Activated naive CD4-positive, alpha-beta T cell treated with Interleukin-2 at 50 U/mL for 16 hours (primary cell): ENCODE measurements at places on chromosomes 2 and 18.

DNA sequence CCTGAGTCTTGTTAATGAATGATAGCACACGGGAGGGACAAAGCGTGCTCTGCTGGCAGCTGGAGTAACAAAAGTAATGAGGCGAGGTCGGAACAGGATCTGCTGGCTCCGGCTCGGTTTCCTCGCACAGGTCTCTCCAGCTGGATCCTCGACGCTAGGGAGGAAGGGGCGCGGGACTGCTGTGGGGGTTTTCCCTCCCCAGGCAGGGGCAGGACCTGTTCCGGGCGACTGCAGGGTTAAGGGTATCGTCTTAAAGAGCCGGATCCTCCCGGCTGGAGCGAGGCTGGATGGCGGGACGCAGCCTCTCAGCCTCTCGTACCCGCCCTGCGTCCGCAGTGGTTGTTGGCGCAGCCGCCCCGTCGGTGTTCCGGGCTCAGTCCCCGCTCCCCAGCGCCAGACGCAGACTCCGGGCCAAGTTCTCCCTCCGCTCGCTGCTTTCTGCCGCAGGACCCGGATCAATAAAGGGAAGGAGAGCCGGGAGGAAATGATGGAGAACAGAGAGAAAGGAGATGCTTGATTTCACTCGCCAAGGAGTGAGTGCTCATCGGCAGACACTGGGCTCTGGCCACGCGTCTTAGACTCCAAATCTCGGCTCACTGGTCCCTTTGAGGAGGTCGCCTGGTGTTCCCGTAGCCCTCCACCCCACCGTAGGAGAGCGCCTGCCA is 1.1 kb upstream of the LIPG start:
- DNase-seq, result no peak

GRCh38 chr18:8413751-8414150 is 195.5 kb upstream of the RAB12 start:
- no peak for DNase-seq

GRCh38 chr2:71554706-71555056 is 101.3 kb downstream of the DYSF start:
- no peak for DNase-seq

DNA sequence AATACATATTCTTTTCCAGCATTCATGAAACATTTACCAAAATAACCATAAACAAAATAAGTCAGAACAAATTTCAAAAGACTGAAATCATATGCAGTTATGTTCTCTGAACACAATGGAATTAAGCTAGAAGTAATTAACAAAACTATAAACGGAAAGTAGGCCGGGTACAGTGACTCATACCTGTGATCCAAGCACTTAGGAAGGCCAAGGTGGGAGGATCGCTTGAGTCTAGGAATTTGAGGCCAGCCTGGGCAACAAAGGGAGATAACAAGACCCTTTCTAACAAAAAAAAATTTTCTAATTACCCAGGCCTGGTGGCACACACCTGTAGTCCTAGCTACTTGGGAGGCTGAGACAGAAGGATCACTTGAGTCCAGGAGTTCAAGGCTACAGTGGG is 14.9 kb downstream of the ATAD2B start:
- no peak for DNase-seq

GRCh38 chr18:77522051-77522675 is 272.5 kb downstream of the GALR1 start:
- DNase-seq, result no peak

DNA sequence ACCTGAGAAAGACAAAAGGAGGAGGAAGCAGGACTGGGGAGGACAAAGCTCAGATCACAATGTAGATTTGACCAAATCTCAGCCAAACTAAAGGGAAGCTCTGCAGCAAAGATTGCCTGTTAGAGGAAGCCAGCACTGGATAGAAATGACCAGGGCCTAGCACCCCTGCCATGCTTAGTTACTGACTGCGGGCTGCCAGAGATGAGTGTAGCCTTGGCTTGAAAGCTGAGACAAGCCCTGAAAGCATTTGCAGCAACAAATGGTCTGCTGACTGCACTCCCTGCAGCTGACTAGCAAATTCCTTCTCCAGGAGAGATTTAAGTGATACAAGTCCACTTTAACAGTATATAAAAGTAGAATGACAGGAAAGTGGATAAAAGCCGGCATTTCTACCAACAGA is 140.9 kb upstream of the CRIM1 start:
- DNase-seq, result no peak

DNA sequence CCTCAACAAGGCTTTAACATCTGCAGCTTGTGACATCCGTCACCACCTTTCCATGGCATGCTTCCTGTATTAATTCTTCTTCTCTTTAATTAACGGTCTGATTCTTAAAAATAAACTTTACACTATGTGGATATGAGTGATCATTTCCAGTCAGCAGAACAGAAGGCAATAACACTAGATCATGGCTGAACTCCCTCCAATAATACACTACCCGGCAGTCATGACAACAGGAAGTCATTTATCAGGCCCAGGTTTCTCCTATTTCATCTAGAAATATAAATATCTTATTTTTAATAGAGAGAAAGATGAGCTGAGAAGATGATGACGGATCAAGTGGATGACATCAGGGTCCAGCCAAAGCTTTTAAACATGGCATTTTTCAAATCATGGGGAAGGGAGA is 792.2 kb downstream of the SLC4A3 start:
- DNase-seq, result no peak

- DNase-seq, result no peak
These were observed 69.4 kb downstream of the ZDBF2 start for GRCh38 chr2:206343816-206344215.

DNA sequence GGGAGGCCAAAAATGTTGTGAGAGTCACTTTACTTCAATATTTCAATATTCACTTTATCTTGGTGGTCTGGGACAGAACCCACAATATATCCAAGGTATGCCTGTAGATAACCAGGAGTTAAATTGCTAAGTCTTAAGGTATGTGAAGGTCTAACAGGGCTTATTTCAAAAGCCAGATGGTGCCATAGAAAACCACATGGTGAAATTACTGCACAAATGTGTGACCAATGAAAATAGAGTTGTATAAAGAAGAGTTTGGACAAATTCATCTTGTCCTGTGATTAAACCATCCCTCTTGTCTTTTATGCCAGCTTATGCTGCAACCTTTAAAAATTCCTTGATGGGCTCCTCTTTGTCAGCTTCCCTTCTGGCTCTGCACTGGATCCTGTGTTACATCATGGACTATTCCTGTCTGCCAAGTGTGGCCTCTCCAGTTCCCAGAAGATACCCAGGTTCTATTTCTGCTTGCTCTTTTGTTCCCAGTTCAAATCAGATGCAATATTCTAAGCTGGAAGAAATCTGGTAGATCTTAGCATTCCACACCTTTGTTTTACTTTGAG is 46.8 kb downstream of the ANTXR1 start:
- no peak for DNase-seq

DNA sequence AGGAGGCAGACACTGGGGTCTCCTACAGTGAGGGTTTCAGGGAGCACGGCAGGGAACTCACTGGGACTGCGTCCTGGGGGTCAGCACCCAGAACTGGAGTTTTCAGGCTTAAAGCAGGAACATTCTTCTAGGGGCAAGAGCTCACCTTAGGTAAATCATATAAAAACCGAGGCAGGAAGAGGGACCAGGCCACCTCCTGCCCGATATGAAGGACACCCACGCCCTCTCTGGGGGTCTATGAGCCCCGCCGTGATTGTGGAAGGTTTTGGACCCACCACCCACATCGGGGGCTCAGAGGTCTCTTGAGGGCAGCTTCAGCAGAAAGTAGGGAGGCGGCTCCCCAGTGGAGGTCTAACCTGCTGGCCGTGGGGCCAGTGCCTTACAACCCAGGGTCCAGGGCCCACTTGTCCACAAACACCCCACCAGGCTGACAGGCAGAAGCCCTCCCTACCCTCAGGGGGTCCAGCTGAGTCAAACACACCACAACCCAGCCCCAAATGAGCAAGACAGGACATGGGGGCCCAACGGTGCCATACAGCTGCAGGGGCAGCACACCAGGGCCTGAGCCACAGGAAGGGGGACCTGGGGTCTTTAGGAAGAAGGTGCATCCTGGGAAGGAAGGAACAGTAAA is 25.3 kb downstream of the CROCC2 start:
- no peak for DNase-seq

- DNase-seq, result no peak
These were observed 72.1 kb upstream of the CAB39 start for GRCh38 chr2:230640540-230641011.

DNA sequence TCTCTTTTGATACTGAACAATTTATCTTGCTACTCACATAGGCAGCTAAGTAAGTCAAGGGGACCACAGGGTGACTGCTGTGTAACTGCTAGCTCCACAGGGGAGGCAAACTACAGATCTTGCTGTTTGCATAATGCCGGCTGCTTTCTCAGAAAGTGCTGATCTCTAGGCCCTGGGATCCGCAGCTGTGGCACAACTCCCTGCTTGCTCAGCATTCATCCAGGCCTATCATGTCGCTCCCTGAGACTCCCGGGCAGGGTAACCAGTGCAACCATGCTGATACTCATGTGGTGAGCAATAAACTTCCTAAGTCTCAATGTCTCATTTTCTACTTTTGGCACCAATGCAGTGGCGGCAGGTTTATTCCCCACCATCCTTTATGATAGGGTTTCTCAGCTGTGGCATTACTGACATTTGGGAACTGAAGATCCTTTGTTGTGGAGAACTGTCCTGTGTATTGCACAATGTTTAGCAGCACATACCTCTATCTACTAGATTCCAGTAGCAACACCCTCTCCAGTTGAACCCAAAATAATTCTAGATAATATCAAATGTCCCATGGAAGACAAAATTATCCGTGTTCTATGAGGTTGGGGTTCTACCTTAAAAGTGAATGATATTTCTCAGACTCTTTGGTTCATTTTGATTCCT is 1101.3 kb downstream of the LRP1B start:
- no peak for DNase-seq

DNA sequence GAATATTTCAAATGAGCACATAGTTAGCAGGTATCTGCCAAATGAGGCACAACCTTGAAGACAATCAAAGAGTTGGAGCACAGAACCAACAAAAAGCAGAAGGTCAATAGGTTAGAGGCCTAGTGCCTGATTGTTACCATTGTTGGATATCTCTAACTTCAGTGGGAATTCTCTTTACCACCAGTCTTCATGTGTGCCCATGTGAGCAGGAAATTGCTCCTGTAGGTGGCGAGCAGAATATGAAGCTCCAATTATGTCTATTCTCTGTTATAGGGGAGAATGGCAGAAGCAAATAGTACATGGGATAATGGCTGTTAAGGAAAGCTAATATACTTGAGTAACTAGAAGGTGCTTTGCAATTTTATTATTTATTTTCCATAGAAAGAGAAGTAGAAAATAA is 14.9 kb upstream of the ZNF385B start:
- DNase-seq, result no peak

GRCh38 chr2:200422071-200422470 is 87.8 kb downstream of the KCTD18 start:
- DNase-seq, result no peak

- no peak for DNase-seq
These were observed 136.7 kb upstream of the SPHKAP start for GRCh38 chr2:228318218-228318617.

- no peak for DNase-seq
These were observed 551.8 kb upstream of the SOX11 start for GRCh38 chr2:5140347-5140746.
